Prostate gland (tissue), 2 donors: ENCODE measurements at places on chromosomes 11 and 22. TPM values are rescaled to one million over a fixed set of nuclear protein-coding genes. Genes with fewer than 3 reads are reported as not detected.

The CRYAB gene
- 80.1 TPM for total RNA-seq

The TEX54 gene
- not detected for total RNA-seq

The C11orf86 gene
- total RNA-seq = not detected

The MUC2 gene
- 0.11 TPM for total RNA-seq

The UBXN1 gene
- total RNA-seq = 136 TPM

The TRIM48 gene
- total RNA-seq = not detected

The PPFIA1 gene
- total RNA-seq = 29.1 TPM

The SLC22A9 gene
- not detected for total RNA-seq

The DERL3 gene
- total RNA-seq = 6.9 TPM

The FAM111B gene
- 0.62 TPM for total RNA-seq

The TMX2 gene
- total RNA-seq = 80.8 TPM

The CRYBB2 gene
- total RNA-seq = not detected

The RFPL2 gene
- 22.1 TPM for total RNA-seq

The HBE1 gene
- not detected for total RNA-seq

The PRR33 gene
- 0.17 TPM for total RNA-seq

The CPT1B gene
- 13.1 TPM for total RNA-seq

The IGF2 gene
- total RNA-seq = 80.7 TPM

The ARSA gene
- total RNA-seq = 60.7 TPM

The ZDHHC24 gene
- 24.9 TPM for total RNA-seq

The IL17REL gene
- total RNA-seq = 0.68 TPM

The CD44 gene
- 203 TPM for total RNA-seq

The F2 gene
- 1.8 TPM for total RNA-seq

The GP1BB gene
- 6.8 TPM for total RNA-seq

The SEZ6L gene
- 0.64 TPM for total RNA-seq

The BACE1 gene
- 28.4 TPM for total RNA-seq

The MAPK8IP1 gene
- total RNA-seq = 19.8 TPM

The OR10S1 gene
- total RNA-seq = not detected

The OOSP4B gene
- total RNA-seq = not detected

The DBX1 gene
- total RNA-seq = not detected

The SLC6A5 gene
- 0.40 TPM for total RNA-seq

The ASPHD2 gene
- 3.6 TPM for total RNA-seq

The HIPK3 gene
- 90.4 TPM for total RNA-seq

The C1QTNF5 gene
- 20.2 TPM for total RNA-seq

The SYCE3 gene
- total RNA-seq = not detected

The SLC22A6 gene
- not detected for total RNA-seq

The MUC6 gene
- total RNA-seq = 0.74 TPM

The GLB1L3 gene
- 7.8 TPM for total RNA-seq

The CRACR2B gene
- total RNA-seq = 83.0 TPM

The CACNA1I gene
- 0.05 TPM for total RNA-seq

The BDNF gene
- total RNA-seq = 2.5 TPM

The ISX gene
- 0.14 TPM for total RNA-seq

The ZNF70 gene
- total RNA-seq = 8.1 TPM

The ROBO4 gene
- total RNA-seq = 22.0 TPM

The RPS13 gene
- total RNA-seq = 1,308 TPM

The KCNQ1OT1 gene
- total RNA-seq = 2.1 TPM

The TPBGL gene
- total RNA-seq = 0.68 TPM
